ENCODE measurements at places on chromosomes 6 and 20.

GRCh38 chr6:39327507-39327906 is 5.0 kb upstream of the KCNK16 start:
- DNase-seq: no peak

DNA sequence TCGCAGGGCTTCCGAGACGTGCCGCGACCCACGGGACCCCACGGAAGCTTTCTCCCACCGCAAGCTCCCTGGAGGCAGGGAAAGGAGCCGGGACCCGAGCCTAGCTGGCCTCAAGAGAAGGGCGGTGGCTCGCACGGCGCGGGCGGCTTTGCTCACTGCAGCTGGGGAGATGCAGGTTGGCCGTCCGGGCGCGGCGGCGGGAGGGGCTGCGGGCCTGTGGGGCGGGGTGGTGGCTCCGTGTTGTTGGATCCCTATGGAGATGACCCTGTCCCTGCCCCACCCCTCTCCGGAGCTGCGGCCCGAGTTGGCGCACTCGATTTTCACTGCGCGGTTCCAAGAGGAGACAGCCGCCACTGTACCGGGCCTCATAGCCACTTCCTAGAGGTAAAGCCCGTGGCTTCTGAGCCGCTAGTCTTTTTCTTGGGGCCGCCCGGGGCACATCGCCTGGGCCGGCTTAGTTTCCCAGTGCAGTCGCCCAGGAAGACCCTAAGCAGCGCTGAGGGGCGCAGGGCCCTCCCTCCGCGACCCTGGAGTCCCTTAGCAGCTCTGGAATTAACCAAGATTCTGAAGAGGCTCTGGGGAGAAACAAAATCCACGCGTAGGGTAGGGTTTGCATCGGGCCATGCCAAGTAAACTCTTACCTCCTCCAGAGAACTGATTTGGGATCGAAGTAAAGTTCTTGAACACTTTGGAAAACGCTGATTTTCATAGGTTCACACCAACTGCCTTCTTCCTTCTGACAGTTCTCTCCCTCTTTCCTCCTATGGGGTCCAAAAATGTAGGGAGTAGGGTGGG is at the start of gene ECT2L:
Gene ECT2L, plus strand, starts transcription at position 279 of the 795 bp plus-strand sequence. CDS start 17,188 bp downstream, outside the sequence.
- DNase-seq: no peak

GRCh38 chr20:41367393-41367695 is 726 bp upstream of the EMILIN3 start:
- DNase-seq: no peak

GRCh38 chr20:57037689-57038088 is 228.8 kb downstream of the BMP7 start:
- no peak for DNase-seq

GRCh38 chr20:33667676-33668465 is 1.1 kb downstream of the ACTL10 start:
- peak; percentile 62 for DNase-seq

- DNase-seq: no peak
Observed at GRCh38 chr20:59335377-59335776, 35.0 kb downstream of the EDN3 start.

DNA sequence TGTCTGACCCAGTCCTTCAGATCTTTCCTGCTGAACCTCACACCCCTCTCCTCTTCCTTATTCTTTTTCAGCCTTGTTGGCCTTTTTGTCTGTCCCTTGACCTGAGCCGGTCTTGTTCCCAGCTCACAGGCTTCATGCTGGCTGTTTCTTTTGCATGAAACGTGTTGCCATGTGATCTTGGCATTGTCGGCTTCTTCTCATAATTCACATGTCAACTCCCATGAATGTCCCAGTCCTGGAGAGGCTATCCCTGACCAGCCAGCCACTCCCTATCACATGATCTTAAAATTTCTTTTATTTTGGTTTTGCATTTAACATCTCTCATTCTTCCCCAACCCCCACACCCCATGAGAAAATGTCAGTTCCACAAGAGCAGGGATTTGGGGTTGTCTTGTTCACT is 131.2 kb upstream of the TSHZ2 start:
- no peak for DNase-seq

- no peak for DNase-seq
Observed at GRCh38 chr6:6631534-6632276, 43.2 kb downstream of the LY86 start.

DNA sequence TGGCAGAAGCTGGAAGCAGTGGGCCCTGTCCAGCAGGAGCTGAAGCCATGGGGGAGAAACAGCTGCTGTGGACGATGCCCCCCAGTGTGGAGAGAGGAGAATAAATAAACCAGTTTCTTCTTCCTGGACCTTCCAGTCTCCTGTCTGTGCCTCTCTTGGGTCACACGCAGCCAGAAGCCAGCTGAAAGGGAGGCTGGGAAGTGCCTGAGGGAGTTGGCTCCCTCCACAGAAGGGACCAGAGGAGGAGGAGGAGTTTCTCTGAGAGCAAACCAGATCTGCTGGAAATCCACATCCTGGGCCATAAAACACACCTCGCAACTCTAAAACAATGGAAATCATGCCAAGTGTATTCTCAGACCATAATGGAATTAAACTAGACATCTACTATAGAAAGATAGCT is 577.0 kb downstream of the CDH26 start:
- no peak for DNase-seq

DNA sequence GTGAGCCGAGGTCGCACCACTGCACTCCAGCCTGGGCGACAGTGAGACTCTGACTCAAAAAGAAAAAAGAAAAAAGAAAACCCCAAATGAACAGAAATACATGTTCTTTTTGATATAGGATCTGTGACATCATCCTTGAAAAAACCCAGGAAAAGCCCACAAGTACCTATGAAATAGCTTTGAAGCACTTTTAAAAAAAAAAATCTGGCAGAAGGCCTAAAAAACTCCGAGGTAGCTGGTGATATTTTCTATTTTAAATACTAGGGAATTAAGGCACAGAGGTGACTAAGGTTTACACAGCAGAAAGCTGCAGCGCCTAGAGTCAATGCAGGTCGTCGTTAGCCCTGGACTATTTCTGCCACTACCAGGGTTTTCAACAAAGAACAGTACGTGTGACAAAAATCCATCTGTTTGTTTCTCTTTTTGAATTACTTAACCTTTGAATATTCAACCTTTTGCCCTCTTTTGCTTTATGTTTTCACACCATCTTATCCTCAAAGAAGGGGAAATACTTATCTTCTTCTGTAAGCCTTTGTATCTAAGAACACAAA is 39.4 kb upstream of the EEF1A1 start:
- DNase-seq: no peak

DNA sequence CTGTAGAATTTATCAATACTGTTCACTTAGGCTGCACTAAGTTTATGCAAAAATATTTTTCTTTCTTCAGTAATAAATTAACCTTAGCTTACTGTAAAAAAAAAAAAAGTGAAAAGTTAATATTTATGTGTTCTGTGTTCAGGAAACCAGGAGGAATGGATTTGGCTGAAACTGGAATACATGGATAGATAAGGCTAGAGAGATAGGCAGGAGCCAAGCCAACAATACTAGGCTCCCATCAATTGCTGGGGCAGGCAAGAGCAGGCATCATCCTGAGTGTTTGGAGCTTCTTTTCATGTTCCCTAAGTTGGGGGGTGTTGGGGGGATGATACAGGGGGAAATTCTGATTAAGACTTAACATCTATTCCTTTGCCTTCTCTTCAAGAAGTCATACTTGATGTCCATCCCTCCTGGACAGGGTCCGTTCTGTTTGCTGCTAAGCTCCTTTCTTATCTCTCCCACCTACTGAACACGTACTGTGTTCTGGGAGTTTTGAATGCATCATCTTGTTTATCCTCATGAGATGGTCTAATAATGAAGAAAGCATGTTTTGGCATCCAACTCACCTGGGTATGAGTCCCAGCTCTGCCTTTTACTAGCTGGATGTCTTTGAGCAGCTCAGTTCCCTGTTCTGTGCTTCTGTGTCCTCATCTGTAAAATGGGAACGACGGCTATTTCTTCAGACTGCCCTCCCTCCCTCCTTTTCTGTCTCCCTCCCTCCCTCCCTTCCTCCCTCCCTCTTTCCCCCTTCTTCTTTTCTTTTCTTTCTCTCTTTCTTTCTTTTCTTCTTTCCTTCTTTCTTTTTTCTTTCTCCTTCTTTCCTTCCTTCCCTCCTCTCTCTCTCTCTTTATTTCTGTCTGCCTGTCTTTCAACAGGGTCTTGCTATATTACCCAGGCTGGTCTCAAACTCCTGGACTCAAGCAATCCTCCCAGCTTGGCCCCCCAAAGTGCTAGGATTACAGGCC is 6.4 kb upstream of the PROCR start:
- DNase-seq: no peak

- DNase-seq: no peak
Observed at GRCh38 chr6:110432285-110432900, 17.0 kb upstream of the DDO start.

DNA sequence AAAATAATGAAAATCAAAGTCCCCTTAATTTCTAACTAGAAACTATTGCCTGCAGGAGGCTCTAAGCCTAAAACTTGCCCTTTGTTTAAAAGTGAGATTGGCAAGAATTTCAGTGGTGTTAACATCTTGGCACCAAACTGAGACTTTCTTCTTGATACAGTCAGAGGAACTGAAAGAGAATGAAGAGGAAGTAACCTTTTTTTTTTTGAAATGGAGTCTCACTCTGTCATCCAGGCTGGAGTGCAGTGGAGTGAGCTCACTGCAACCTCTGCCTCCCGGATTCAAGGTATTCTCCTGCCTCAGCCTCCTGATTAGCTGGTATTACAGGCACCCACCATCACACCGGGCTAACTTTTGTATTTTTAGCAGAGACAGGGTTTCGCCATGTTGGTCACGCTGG is 3.6 kb downstream of the DOP1A start:
- DNase-seq: no peak

- DNase-seq: no peak
Observed at GRCh38 chr6:145241039-145241438, 494.3 kb downstream of the EPM2A start.

GRCh38 chr6:83430611-83431544 is at the start of gene ME1:
TSS of gene ME1 (minus strand) at chr6:83431051. CDS start at chr6:83430954, 97 bp downstream.
- DNase-seq: peak; percentile 30

DNA sequence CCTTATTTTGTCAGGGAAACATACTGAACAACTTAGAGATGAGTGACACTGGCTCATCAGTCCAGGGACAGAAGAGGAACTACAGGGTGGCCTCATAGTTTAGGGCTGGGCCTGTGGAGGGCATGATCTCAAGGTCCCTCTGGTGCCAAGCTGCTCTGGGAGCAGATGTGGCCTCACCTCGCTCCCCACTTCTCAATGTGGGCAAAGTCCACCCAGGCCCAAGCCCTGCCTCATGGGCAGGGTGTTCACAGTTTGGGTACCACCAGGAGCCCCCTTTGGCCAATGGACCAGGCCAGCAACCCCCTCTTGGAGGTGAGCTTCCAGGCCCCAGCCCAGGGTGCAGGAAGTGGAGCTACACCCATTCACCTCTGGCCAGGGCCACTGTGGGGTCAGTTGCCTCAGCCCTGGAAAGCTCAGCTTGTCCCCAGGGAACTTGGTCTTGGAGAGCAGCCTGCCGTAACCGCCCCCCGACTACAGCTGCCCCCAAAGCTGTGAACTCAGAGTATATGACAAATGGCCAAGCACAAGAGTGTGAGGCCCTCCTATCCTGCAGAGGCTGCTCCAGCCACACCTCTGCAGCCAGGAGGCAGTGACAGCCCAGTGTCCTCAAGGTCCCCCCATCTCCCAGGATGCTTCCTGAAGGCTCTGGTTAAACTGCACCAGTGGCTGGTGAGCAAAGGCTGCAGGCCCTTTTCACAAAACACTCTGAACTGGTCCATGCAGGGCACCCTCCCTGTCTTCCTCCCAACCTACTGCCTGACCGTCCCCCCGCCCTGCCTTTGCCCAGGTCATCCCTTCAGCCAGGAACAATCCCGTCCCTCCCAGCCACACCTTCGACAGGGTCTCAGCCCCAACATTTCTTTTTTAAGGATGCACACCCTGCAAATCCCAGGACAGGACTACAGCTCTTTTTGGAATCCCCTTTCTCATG is 3.6 kb downstream of the ADISSP start:
- DNase-seq: no peak

Data from T-cell (primary cell).